ENCODE measurements at places on chromosomes 5 and 9.

DNA sequence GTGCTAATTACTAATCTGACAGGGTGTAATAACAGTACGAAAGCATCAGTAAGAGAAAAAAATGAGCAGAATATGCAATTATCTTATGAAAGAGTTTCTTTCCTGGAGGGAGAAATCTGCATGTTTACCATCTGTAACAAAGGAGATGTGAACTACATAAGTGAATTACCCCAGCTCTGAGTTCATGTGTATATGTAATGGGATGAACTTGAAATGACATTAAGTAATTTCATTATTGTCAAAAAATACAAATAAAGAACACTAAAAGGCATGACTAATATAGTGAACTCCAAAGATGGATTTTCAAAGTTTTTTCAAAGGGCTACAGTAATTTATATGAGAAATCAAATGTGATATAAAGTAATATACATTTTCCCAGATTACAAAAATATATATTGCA lies 944.0 kb downstream of the MAT2B start:
- no peak for DNase-seq

- no peak for DNase-seq
Measured at GRCh38 chr9:96241391-96241809, 60.6 kb downstream of the HSD17B3 start.

GRCh38 chr5:139312075-139312474 lies 18.5 kb downstream of the MATR3 start:
- no peak for DNase-seq

DNA sequence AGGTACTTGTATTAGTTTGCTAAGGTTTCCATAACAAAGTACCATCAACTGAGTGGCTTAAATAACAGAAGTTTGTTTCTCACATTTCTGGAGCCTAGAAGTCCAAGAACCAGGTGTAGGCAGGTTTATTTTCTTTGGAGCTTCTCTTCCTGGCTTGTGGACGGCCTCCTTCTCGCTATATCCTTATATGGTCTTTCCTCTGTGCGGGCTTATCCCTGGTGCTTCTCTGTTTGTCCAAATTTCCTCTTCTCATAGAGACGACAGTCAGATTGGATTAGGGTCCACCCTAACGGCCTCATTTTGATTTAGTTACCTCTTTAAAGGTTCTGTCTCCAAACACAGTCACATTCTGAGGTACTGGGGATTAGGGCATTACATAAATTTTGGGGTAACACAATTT lies 88.3 kb downstream of the RMI1 start:
- DNase-seq: no peak

- no peak for DNase-seq
Measured at GRCh38 chr5:6455571-6456200, 7.0 kb downstream of the UBE2QL1 start.

DNA sequence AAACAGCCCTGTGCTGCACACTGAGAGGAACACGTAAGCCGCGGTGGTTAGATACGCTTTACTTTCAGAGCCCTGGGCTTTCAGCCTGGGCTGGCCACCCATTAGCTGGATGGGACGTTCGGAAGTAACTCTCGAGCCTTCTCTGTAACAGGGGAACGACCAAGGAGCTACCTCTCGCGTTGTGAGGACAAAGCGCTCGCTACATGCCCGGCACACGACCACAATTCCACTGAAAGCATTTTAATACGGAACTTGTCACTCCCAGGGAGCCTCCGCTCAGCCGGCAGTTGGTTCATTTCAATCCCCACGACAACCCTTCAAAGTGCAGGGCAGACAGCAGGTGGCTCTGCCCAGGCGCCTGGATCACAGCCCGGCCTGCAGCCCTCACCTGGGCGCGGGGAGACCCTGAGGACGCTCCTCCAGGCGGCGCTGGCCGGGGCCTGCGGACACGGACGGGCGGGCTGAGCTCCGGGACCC lies 368 bp downstream of the SURF1 start:
- DNase-seq: no peak

GRCh38 chr9:117405950-117406705 lies 8.7 kb downstream of the ASTN2 start:
- DNase-seq: no peak

GRCh38 chr5:134240421-134240962 lies 14.6 kb upstream of the PPP2CA start:
- DNase-seq: peak; percentile 60

- DNase-seq: peak; percentile 45
Measured at GRCh38 chr5:123047706-123048105, 11.2 kb upstream of the PPIC start.

GRCh38 chr5:103293719-103294118 lies 35.2 kb downstream of the MACIR start:
- DNase-seq: peak; percentile 8

DNA sequence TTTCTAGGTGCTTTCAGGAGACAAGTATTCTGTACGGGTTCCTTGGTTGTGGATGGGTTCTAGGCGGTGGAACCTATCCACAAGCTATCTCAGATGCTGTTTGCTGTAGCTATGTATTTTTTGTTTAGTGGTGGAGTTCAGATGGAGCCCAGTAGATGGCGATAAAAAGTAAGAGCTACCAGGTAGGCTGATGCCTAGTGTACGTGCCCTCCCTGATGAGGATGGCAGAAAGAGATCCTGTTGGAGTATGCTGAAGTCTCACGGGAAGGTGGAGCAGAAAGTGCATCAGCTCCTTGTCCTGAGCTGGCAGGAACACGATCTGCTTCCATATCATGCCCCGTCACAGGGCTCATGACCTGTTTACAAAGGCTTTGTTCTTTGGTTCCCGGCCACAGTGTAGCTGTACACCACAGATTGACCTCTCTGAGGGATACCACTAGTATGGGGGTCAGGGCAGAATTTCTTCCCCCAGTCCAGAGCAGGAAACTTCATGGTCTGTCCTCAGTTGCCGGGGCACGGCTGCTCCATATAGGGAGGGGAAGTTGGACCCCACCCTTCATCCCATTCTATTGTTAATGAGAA lies 12.6 kb upstream of the UGT3A2 start:
- DNase-seq: peak; percentile 54

GRCh38 chr5:123244458-123244857 lies 155.4 kb downstream of the PRDM6 start:
- no peak for DNase-seq

DNA sequence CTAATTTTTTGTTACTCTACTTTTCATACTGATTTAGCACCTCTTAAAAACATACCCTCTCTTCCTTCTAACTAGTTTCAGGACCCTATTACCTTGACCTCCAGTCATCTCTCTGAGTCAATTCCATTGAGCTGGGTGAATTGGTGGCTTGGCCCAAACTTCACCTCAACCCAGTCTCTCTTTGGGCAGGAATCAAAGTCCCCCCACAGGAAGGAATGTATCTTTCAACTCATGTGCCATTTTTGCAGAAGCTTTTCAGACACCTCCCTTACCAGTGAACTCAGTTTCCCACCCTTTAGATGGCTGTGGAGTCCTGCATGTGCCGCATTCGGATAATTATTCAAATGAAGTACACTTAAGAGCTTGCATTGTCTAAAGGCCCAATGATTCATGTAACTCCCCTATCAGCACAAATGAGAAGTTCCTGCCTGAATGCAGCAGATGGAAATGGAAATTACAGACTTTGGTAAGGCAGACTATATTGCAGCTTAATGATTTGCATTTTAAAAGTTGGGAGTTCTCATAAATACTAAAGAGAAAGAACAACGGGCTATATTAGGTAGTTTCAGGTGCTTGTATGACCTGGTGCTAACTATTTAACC lies 693.5 kb downstream of the PTPRD start:
- no peak for DNase-seq

- peak; percentile 40 for DNase-seq
Measured at GRCh38 chr5:33807771-33808170, 84.0 kb downstream of the ADAMTS12 start.

DNA sequence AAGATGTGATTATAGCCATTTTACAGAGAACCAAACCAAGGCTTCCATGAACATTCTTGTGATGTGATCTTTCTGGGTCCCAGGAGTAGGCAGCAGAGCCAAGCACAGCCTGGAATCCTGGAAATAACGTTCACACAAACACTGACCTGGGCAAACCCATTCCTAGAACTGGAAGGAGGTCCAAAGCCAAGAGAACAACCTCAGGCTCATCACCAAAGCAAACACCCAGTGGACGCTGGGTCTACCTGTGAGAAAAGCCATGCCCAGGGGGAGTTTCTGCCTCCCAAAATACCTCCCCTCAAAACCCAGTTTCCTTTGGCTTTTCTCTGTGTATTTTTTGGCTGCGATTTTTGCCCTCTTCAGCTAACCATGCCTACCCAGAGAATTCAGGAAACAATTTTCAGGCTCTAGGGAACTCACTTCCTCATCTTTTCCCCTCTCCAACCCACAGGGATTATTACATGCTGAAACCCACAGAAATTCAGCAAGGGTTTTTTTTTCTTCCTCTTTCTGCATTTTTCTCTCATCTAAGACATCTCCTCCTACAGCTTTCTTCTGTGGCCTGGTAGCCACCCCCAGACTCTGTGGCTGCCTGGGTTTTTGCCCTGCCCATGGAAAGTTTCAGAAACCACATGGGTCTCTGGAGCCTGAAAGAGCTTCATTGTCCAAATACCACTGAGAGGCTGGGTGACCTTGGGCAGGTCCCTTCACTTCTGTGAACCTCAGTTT lies 75.0 kb downstream of the TNC start:
- DNase-seq: peak; percentile 59

- DNase-seq: no peak
Measured at GRCh38 chr9:124477211-124477647, 27.0 kb downstream of the ADGRD2 start.
